ENCODE measurements at places on chromosomes 5 and 9.
A peak's percentile ranks its signal among the peaks of the same experiment; 100 is the strongest.

DNA sequence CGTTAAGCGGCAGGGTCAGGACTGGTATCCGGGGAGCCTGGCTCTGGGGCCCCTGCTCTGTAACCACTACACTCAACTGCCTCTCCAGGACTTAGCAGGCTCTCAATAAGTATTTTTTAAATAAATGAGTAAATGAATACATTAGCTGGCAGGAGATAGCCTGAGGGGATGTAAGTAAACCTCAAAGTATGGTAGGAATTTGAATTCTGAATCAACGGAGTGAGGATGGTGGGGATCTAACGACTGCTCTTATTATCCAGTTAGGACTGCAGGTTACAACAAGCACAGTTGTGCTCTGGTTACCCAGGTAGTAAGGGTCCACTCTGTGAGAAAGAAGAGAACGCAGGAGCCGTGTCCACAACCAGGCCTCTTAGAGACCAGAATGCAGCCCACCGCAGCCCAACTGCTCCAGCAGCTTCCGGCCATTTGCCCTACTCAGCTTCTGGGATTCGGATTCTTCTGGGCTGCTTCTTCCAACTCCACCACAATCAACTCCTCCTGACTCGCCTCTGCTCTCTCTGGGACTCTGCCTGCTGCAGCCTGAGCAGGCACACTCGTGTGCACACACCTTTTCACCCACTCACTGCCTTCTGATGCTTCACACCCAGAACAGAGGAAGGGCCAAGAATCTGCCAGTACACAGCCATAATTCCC lies 52.6 kb downstream of the MED27 start:
- no peak for DNase-seq

GRCh38 chr5:860506-861150 lies 9.8 kb upstream of the ZDHHC11 start:
- DNase-seq: no peak

DNA sequence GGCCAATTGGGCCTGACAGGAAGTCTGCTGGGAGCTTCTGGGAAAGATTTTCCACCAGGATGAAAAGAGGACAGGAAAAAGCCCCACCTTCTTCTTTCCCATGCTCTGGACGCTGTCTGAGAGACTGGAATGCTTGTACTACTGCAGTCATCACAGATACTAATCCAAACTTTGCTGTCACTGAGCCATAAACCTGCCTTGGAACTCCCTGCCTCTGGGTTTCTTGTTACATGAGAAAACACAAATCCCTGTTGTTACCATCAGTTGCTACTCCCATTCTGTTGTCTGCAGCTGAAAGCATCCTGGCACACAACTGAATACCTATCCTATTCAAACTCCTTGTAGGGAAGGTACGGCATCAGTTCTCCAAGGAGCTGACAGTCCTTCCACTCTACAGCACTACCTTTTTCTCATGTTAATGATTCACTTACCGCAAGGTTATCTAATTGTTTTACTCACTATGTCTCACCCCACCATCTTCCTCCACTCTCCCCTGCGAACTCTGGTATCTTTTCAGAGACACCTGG lies 167.5 kb downstream of the CDK5RAP2 start:
- no peak for DNase-seq

GRCh38 chr9:109143881-109144562 lies 23.0 kb downstream of the FRRS1L start:
- no peak for DNase-seq

DNA sequence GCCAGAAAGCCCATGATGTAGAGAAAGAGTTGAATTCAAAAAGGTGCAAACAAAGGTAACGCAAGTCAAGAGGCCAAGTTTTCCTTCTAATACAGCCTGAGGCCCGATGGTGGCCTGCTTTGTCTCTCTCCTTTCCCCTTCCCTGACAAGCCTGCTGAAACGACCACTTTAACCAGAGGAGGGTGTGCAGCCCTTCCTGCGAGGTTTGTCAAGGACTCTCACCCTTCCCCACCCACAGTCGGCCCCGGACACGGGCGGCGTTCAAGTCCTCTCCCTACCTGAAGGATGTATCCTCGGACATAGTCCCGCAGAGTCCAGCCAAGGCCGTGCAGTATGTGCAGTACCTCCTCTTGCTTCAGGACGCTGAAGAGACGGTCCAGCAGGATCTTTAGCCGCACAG lies 318.2 kb downstream of the BNC2 start:
- DNase-seq: no peak

GRCh38 chr5:168693297-168693696 lies 114.1 kb upstream of the PANK3 start:
- no peak for DNase-seq

GRCh38 chr5:54981928-54982327 lies 3.5 kb downstream of the ESM1 start:
- DNase-seq: no peak

DNA sequence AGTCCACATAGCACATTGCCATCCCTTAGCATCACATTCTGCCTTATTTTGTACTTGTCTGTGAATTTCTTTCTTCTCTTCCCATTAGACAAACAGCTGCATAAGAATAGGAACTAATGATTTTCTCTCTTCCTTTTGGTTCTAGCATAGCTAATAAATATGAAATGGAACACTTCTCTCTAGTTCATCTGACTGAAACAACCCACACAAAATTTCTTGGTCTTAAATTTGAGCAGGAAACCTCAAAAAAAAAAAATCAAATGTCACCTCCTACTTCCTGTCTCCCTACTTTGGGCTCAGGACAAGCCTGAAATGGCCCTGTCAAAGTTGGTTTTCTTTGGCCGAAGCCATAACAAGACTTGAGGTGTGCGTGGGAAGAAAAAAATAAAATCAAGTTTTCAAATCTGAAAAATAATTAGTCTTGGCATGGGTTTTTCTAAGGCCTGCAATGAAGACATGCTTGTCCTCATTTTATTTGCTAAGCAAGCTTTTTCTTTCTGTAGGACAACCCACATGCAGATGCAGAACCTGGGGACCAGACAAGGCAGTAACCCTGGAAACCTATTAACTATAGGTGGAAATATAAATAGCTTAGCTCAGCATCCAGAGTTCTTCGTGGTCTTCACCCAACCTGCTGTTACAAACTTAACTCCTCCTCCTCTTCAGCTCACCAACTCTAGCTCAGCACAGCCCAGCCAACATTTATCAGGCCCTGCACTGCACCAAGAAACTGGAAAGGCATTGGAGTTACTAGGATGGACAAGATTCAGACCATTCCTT lies 523.5 kb upstream of the KLF4 start:
- DNase-seq: no peak

- peak; percentile 67 for DNase-seq
Observed at GRCh38 chr5:141692919-141693725, 11.1 kb upstream of the ARAP3 start.

- DNase-seq: no peak
Observed at GRCh38 chr5:178072749-178073148, 40.6 kb upstream of the N4BP3 start.

- DNase-seq: peak; percentile 72
Observed at GRCh38 chr9:134455934-134456755, 129.9 kb downstream of the RXRA start.

DNA sequence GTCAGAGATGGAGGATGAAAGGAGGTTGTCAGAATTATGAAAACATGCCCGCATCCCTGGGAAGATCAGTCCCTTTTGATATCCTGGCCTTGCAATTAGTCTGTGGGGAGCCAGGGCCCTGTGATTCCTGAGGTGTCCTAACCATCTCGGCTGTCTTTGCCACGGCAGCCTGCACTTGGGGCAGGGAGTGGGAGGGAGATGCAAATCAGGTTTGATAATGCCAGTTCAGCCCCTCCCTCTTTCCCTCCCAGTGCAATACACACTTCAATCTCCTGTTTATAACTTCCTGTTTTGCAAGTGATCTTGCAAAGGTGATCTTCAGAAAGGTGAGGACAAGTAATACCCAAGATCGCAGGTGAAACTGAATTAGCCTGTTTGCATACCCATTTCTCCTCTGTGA lies 114.0 kb upstream of the ALDH1B1 start:
- DNase-seq: no peak

DNA sequence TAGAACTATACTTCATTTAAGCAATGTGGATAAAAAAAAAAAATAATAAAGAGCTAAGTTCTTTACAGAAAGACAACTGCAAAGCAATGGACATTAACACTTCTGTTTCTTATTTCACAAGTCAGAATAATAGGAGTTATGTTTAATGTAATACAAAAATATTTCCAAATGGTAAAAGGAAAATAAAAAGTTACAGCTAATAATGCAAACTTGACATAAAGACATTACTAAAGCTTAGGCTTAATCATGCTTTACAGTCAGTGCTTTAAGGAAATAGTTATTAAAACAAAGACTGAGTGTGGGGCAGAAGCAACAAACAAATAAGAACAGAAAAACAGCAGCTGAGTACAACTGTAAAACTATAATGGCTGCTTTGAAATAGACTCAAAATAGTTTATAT lies 56.7 kb downstream of the ZFR start:
- no peak for DNase-seq
